Myocyte (in vitro differentiated cells): ENCODE measurements at places on chromosomes 7 and 10. TPM values are rescaled to one million over a fixed set of nuclear protein-coding genes. Genes with fewer than 3 reads are reported as not detected.

GRCh38 chr10:27364028-27364427 is 123.4 kb upstream of the ACBD5 start:
- DNase-seq: no peak

The DMBT1 gene
- total RNA-seq: 93.9 and 289 TPM in 2 replicates

The DENND11 gene
- total RNA-seq: 2.3 TPM in 2 replicates

The ITPRID1 gene
- not detected in 2 replicates for total RNA-seq

The HOXA2 gene
- 0.42 and 0.56 TPM in 2 replicates for total RNA-seq

DNA sequence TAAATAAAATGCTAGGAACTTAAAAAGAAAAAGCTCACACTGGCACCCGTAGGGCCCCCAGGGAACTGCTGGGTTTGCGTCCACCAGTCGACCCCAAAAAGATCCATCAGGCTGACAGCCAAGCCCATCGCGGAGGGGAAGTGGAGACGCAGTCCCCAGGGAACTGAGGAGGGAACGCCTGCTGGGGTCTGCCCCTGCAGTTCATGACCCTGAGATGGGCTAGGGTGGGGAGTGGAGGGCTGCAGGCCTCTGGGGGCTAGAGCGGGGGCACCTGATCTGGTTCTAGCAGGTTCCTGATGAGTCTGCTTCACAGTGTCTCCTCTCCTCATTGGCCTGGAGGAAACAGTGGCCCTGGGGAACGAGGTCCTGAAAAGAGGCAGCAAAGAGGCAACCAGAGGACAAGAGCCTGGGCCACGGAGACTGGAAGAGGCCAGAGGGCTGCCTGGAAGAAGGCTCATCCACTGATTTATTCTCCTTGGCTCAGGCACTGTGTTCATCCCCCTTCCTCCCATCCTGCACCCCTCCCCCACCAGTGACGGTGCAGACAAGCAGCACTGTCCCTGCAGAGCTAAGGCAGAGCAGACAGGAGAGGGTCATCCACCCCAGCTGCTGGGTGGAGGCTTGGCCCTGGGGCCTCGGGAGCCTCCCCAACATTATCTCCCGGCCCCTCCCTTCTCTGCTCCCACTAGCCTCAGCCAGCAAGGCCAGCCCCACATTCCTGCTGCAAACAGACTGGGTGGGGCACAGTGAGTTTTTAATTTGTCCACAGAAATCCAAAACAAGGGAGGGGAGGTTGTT is 24.7 kb upstream of the HSPA12A start:
- peak; percentile 50 for DNase-seq

The SERPINE1 gene
- total RNA-seq: 26.6 and 31.9 TPM in 2 replicates

- no peak for DNase-seq
Measured at GRCh38 chr7:32319012-32319382, 171.2 kb downstream of the LSM5 start.

- no peak for DNase-seq
Measured at GRCh38 chr10:130817046-130817624, 494.4 kb downstream of the TCERG1L start.

The COL13A1 gene
- total RNA-seq: 17.3 and 31.0 TPM in 2 replicates

The ZNF862 gene
- 14.2 and 16.3 TPM in 2 replicates for total RNA-seq

DNA sequence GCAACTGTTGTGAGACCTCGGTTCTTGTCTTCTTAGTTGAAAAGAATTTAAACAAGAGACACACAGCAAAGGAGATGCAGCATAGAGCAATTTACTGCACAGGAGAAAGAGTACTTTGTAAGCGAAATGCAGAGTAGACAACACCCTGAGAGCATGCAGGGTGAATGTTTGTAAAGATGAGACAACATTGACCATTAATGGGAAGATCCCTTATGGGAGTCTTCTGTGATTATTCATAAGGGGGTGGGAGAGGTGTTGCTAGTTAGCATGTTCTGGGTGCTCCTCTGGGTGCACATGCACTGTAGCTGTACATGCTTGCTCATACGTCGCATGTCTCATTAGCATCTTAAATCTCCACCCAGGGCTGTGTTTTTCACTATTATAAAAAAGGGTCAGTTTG is 62.3 kb downstream of the CLRN3 start:
- DNase-seq: no peak

- DNase-seq: no peak
Measured at GRCh38 chr7:120877701-120878100, 19.8 kb upstream of the TSPAN12 start.

The VDAC2 gene
- total RNA-seq: 253 and 273 TPM in 2 replicates

DNA sequence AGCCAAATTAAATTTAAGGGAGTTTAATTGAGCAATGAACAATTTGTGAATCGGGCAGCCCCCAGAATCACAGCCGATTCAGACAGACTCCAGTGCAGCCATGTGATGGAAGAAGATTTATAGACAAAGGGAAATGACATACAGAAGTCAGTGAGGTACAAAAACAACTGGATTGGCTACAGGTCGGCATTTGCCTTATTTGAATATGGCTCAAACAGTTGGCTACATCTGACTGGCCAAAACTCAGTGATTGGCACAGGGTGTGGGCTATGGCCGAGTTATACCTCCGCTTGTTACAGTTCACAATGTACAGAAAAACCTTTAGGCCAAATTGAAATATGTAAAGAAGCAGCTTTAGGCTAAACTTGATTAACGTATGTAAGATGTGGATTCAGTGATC is 30.8 kb upstream of the EIF4H start:
- no peak for DNase-seq

DNA sequence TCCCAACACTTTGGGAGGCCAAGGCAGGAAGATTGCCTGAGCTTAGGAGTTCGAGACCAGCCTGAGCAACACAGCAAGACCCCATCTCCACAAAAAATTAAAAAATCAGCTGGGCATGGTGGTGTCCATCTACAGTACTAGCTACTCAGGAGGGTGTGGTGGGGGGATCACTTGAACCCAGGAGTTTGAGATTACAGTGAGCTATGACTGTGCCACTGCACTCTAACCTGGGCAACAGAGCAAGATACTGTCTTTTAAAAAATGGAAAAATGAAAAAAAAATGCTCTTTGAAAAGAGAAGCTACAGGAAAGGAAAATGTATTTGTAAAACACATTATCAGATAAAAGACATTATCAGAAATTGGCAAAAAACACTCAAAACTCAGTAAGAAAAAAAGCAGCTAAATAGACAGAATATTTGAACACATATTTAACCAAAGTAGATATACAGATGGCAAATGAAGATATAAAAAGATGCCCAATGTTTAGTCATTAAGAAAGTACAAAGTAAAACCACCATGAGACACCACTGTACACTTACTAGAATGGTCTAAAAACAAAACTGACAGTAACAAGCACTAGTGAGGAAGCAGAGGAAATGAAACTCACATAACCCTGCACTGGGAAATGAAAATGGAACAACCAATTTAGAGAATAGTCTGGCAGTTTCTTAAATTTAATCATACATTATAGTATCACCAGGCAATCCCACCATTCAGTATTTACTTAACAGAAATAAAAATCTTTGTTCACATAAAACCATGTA is 40.5 kb downstream of the NRBF2 start:
- DNase-seq: no peak

DNA sequence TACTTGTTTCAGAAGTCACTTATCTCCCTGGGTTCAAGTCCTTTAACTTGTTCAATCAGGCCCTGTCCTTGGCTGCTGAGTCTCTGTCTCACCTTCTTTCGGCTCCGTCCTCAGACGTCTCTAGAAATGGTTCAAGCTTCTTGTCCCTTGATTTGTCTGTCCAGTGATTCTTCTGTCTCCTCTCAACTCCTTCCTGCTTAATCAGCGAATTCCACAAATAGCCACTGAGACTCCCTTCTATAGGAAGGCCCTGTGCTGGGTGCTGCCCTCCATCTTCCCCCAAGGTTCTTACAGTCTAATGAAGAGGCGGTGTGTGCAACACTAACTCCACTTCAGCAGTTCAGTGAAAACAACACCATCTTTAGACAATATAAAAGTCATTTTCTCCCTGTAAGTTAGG is 12.7 kb downstream of the FAM241B start:
- DNase-seq: no peak

The TFEC gene
- total RNA-seq: 0.26 TPM in 1 of 2 replicates, not detected in the other

The FOXI2 gene
- total RNA-seq: not detected in 2 replicates

- peak; percentile 40 for DNase-seq
Measured at GRCh38 chr7:33091111-33091531, 18.1 kb downstream of the RP9 start.

The ADCYAP1R1 gene
- total RNA-seq: not detected in 2 replicates

The SEMA3A gene
- total RNA-seq: 4.4 and 7.7 TPM in 2 replicates

DNA sequence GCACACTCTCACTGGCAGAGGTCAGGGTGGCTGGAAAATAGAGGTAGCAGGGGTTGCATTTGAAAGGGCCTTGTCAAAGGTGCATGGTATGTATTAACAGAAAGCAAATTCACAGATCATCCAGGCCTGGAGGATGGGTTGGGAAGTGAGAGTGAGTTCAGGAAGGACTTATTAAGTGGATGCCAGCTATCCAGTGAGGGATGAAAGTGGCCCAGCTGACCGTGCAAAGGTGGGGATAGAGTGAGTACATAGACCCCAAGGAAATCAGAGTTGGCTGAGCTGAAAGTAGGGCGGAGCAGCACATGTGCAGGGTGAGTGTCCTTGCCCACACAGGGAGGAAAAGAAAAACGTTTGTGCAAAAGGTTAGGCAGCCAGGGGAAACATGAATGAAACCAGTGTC is 58.1 kb downstream of the HECW1 start:
- no peak for DNase-seq

DNA sequence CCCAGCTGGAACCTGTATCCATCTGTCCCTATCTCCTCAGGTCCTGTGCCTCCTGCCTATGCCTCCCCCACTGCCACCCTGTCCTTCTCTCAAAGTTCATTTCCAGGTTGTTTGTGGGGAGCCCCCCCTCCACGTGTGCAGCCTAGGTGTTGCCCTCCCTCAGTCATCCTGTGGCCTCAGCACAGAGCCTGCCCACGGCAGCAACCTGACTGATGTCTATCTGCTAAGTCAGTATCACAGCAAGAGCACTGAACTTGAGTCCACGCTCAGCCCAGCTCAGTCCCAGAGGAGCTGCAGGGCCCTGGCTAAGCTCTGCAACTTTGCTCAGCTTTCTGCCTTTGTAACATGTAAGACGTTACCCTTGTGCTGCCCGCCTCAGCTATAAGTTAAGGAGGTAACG is 28.7 kb downstream of the FAM53B start:
- DNase-seq: no peak

DNA sequence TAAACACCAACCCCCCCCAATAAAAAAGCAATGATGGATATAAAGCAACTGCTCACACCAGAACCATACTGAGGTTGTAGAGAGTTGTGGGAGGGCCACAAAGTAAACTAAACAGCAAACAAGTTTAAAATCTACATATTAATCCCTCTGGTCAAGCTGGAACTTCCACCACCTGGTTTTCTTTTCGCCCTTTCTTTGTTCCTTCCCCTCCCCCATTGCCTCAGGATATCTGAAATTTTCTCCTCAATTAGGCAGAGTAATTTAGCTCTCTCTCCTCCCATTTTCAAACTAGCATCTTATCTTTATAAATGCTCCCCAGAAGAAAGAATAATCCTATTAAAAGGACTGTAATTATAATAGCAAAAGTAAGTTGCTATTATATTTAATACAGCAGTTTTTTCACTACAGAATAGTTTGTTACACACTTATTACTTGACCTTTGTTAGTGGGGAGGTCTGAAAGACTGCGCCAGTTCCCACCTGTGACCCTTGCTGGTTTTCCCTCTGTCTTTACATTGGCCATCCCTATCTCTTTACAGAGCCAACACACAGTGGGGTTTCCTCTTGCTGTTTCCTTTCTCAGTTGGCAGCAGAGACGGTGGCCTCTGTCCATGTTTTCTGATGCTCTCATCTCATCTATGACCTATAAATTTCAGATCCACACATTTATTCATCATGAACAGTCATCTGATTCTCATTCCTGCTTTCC is 235.4 kb downstream of the RNLS start:
- DNase-seq: no peak

GRCh38 chr7:131908714-131909113 is 352.3 kb upstream of the PODXL start:
- no peak for DNase-seq

The SLC26A3 gene
- not detected in 2 replicates for total RNA-seq

The PNLIPRP2 gene
- not detected in 2 replicates for total RNA-seq

The SPDYE3 gene
- not detected in 2 replicates for total RNA-seq

DNA sequence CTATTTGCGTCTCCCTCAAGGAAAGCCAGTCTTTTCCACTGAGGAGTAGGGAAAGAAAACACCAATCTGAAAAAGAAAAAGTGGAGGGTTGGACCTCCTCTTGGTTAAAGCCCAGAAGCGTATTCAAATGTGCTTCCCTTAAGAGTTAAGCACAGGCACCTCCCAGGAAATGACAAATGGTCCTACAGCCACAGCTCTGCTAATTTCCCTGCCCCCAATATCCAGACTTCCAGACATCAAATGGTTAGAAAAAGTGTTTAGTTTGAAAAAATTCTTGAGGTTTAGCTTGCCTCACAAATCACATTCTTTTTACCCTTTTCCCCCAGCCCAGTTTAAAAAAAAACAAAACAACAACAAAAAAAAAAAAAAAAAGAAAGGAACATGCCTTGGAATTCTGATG is 19.0 kb upstream of the COL1A2 start:
- peak; percentile 98 for DNase-seq

The KIF20B gene
- 4.1 and 4.3 TPM in 2 replicates for total RNA-seq

- DNase-seq: no peak
Measured at GRCh38 chr10:125396676-125397075, 236.3 kb upstream of the CTBP2 start.

- peak; percentile 100 for DNase-seq
Measured at GRCh38 chr7:37031571-37032257, 307.4 kb upstream of the AOAH start.

The BLOC1S2 gene
- 70.5 TPM in 2 replicates for total RNA-seq

The CALHM1 gene
- 0.31 TPM in 1 of 2 replicates, not detected in the other for total RNA-seq

The PTPRE gene
- total RNA-seq: 4.6 and 5.5 TPM in 2 replicates

DNA sequence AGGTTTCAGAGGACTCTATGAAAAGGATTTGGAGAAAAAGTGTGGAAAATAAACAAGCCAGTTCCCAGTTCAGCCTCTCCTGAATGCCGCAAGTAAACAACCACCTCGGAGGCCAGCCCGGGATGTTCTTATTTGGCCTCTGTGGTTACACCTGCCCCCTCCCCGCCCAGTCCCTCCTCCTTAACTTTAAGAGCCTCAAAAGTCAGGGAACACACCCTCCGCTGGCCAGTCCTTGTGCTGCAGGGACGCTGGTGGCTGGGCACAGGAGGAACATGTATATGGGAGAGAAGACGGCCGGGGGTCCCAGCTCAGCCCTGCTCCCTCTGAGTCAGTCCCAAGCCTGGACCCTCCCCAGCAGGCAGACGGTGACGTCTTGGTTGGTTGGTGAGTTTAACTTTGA is 6.1 kb downstream of the CHST3 start:
- DNase-seq: peak; percentile 86

The IRF5 gene
- total RNA-seq: 0.26 and 0.40 TPM in 2 replicates

GRCh38 chr7:69263550-69263949 is 334.7 kb upstream of the AUTS2 start:
- DNase-seq: no peak
